ENCODE measurements at places on chromosomes 7 and 10.

- no peak for DNase-seq
These were observed 45.6 kb upstream of the SGCE start for GRCh38 chr7:94701555-94701973.

GRCh38 chr7:56007891-56008290 is 43.4 kb downstream of the PSPH start:
- no peak for DNase-seq

- DNase-seq, result no peak
These were observed 549.1 kb downstream of the XPNPEP1 start for GRCh38 chr10:109374215-109374614.

DNA sequence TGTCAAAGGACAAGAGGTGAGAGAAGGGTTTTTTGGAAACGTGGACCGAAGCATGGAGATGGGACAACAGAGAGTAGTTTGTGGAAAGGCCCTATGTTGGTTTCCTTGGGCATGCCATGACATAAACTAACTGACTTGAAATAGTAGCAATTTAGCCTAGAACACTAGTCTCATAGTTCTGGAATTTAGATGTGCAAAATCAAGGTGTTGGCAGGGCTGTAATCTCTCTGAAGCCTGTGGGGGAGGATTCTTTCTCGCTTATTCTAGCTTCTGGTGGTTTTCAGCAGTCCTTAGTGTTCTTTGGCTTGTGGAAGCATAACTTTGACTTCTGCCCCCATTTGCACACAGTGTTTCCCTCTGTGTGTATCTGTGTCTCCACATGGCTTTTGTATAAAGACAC is 283.4 kb downstream of the GFRA1 start:
- no peak for DNase-seq

GRCh38 chr10:58994226-58995057 is 182.0 kb upstream of the PHYHIPL start:
- no peak for DNase-seq

DNA sequence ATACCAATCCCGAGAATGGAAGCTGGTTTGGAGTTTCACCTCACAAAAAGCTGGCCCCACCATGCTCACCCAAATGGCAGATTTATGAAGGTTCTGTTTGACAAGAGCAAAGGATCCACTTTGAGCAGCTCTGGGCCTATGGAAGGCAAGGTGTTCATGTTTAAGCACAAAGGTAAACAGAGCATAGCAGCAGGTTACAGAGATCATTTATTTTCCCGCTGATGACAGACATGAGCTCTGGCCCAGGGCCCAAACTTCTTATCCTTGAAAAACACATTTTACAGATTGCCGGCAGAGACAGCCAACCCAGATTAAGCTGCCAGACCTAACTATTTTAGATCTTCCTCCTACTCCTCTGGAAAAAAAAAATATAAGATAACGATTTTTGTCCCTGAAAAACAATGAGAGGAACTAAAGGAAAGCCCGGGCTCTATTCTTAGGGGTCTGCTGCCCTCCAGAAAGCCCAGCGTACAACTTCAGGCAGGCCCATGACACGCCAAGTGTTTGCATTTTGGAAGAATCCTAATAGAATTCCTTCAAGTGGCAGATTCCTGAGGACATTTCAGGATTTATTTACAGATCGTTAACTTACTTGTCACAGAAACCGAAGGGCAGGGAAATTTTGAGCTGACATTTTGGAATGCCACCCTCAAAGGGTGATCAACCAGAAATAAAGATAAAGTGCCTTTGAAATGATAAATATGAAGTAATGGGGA is 40.0 kb downstream of the SYPL1 start:
- peak; percentile 63 for DNase-seq

- DNase-seq, result no peak
These were observed 13.3 kb upstream of the RAB18 start for GRCh38 chr10:27490807-27491206.

DNA sequence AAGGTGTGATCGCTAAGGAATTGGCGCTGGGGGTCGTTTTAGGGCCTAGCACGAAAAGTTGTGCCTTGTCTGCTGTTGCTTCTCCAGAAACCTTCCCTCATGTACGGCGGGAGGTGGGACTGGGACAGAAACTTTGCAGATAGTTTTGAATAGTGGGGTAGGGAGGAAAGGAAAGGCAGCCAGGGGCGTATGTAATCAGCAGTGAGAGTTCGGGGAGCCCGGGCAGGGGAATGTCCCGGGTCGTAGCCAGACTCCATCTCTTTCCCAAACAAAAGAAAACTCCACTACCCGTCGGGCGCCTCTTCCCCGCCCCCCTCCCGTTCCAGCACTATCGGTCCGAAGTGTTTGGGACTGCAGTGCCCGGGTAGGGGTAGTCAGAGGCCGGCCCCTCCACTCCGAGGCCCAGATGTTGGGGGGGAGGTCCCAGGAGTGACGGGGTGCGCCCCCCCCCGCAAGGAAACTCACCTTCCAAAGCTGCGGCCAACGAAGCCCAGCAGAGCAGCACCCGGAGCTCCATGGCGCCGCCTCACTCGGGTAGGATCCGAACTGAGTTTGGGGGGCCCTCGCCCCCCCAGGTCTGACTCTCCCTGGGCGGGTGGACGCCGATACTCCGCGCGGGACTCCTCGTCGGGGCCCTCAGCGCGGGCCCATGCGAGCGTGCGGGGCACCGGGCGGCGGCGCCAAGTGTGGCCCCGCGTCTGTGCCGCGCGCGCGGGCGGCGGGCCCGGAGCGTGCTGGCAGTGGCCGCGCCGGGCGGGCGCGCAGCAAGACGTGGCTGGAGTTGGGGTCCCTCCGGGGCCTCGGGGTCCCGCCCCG is 601 bp downstream of the EPHB4 start:
- no peak for DNase-seq

- peak; percentile 66 for DNase-seq
These were observed 38.3 kb downstream of the LRRC72 start for GRCh38 chr7:16564909-16565426.

DNA sequence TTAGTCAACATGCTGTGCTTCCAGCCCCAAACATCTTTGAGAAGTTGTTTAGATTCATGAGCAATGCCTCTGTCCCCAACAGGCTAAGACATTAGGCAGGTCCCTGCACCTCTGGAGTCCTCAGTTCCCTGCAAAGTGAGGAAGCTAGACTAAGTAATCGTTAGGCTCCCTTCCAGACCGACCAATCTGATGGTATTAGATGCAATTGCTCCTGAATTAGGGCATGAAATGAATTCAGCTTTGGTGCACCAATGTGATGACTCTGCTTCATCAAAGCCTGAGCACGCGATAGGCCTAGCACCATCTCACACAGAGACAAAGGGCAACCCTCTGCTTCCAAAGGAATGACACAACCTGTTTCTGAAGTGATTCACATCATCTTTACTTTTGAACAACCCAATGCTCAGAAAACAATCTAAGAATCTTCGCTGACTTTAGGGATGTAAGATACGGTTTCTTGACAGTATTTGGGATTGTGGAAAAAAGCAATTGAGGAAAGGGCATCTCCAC is 723 bp upstream of the TES start:
- no peak for DNase-seq

GRCh38 chr7:74253835-74254128 is 417 bp downstream of the RFC2 start:
- no peak for DNase-seq

DNA sequence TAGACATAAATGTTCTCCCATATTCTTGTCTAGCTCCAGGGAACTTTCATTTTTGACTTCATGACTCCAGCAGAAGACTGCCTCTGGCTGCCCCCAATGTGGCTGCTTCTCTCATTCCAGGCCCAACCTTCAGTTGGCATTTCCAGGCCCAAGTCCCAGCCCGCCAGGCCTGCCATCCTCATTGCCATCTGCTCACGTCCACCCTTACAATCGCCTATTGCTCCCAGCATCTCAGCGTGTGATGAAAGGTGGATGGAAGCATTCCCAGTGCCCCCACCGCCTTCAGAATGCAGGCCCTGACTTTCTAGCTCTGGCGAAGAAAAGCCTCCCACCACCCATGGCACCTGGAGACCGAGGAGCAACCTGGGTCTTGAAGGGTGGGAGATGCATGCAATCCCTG is 132.1 kb upstream of the LANCL2 start:
- no peak for DNase-seq

DNA sequence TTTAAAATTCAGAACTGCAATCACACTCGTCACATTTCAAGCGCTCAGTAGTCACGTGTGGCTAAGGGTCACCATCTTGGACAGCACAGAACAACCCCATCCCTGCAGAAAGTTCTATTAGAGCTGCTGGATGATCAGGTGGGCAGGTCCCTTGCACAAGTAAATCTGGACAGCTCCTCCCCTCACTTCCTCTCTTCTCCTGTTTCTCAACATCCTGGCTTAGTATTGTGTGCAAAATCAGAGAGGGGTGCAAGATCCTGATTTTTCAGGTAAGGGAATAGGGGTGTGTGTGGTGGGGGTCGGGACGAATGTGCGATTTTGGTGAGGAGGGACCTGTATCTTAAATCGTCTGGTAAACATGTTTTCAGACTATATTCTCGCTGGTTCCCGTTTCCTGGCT is at the start of gene GIMAP4:
Gene GIMAP4, plus strand, starts transcription at position 222 of the 400 bp plus-strand sequence. CDS start 2,512 bp downstream, outside the sequence.
- DNase-seq, result no peak

- DNase-seq, result no peak
These were observed 39.6 kb upstream of the MYL10 start for GRCh38 chr7:101668726-101669125.

DNA sequence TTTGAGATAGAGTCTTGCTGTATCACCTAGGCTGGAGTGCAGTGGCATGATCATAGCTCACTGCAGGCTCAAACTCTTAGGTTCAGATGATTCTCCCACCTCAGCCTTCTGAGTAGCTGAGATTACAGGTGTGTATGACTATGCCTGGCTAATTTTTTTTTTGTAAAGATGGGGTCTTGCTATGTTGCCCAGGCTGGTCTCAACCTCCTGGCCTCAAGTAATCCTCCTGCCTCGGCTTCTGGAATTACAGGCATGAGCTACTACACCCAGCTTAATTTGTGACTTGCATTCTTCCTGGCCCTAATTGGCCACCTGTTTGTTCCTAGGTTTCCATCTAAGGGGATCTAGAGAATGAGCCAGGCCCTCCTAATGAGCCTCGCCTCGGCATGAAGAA is 9.3 kb downstream of the ARHGAP22 start:
- DNase-seq, result no peak

GRCh38 chr10:116237260-116237659 is 35.7 kb downstream of the GFRA1 start:
- no peak for DNase-seq

GRCh38 chr10:1157615-1157933 is 101.4 kb downstream of the WDR37 start:
- DNase-seq, result no peak

DNA sequence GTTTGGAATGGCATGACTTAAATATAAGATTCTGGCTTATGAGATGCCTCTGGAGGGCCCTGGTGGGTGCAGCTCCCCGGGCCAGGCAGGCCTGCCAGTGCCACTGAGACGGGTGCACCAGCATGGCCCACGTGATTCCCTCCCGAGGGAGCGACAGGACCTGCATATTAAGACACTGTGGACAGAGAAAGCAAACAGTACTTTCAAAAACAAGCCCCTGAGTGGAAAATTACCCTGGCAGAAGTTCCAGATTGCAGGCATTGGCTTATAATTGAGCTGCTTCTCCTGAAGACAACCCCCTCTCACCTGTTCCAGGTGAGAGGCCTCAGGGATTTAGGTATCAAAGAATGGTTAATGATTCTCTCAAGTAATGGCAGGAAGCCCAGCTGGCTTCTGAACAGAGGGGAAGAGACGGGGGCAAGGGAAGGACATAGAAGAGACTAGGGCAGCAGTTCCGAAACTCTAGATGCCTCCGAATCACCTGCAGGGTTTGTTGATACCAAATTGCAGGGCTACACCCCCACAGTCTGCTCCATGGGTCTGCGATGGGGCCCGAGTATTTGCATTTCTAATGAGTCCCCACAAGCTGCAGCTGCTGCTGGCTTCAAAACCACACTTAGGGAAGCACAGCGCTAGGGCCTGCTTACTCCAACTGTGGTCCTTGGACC is 66.0 kb upstream of the DOCK1 start:
- peak; percentile 29 for DNase-seq

- DNase-seq, result no peak
These were observed 32.9 kb upstream of the PHYHIPL start for GRCh38 chr10:59143544-59143943.

GRCh38 chr7:26055241-26055640 is 96.8 kb upstream of the NFE2L3 start:
- no peak for DNase-seq

- DNase-seq, result no peak
These were observed 153.3 kb downstream of the WDR37 start for GRCh38 chr10:1209355-1209979.

- DNase-seq, result no peak
These were observed 40.5 kb downstream of the HIF1AN start for GRCh38 chr10:100576282-100576635.

DNA sequence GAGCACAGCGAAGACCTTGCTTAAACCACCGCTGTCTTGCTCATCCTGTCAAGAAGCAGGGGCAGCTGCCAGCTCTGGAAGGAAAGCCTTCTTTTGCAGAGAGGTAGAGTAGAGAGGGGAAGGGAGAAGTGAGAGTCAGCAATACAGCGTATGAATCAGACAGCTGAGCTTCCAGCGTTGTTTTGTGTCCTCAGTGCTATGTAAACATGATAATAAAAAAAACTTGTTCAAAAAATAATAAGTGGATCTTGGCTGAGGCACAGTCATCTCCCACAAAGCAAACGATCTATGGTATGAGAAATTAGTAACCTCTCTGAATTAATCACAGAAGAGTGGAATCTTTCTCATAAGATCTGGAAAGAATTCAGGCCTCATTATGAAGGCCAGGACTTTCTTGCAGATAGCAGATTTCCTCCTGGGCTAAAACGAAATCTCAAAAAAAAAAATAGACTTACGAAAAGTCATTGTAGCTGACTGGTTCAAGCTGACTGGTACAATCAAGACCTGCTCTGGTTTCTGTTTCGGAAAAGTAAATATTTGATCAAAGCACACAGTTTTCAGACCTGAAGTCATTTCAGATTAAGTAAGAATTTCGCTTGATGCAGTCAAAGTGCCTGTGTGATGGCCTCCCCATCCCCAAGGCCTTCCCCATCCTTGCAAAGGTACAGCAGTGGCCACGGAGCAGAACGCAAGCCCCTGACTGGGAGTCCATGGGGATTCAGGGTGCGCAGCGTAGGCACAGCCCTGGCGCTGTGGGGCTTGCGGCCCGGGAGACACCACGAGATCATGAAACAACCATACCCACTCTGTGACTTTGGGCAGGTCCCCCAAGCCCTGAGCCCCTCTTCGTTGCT is 29.4 kb downstream of the CHST15 start:
- no peak for DNase-seq

DNA sequence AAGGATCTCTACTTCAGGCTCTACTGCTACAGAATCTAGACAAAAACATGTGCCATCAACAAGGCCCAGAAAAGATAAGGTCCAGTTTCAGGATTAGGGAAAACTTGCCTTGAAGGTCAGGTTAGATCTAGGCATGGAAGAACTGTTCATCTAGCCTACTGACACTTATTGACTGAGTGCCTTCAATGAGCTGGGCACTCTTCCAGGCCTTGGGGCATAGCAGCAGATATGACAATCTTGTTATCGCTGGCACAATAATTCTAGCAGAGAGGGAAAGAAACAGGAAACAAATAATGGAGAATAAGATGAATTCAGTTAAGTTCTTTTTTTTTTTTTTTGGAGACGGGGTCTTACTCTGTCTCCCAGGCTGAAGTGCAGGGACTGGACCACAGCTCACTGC is 71.6 kb downstream of the ADCYAP1R1 start:
- DNase-seq, result no peak

All from NCI-H774 (cell line).